ENCODE measurements at places on chromosomes 11 and 22. TPM values are rescaled to one million over a fixed set of nuclear protein-coding genes. Genes with fewer than 3 reads are reported as not detected.

Gene RFPL2
- 1.8 TPM for total RNA-seq

Gene ARHGEF17
- 1.0 TPM for total RNA-seq

Gene PRSS23
- 4.3 TPM for total RNA-seq

Gene RIC3
- total RNA-seq: 37.5 TPM

Gene KRTAP5-9
- not detected for total RNA-seq

Gene FGF19
- total RNA-seq: 0.09 TPM

Gene THY1
- 0.76 TPM for total RNA-seq

Gene CSF2RB
- 4.1 TPM for total RNA-seq

Gene APOA1
- 3.7 TPM for total RNA-seq

Gene TAF10
- total RNA-seq: 152 TPM

Gene SLC22A24
- total RNA-seq: not detected

Data from T-cell (primary cell).